AG20443 (cell line): ENCODE measurements at places on chromosomes 16 and 17.
A peak's percentile ranks its signal among the peaks of the same experiment; 100 is the strongest.

- no peak for DNase-seq
Measured at GRCh38 chr17:41263212-41263611, 2.0 kb upstream of the KRTAP9-6 start.

DNA sequence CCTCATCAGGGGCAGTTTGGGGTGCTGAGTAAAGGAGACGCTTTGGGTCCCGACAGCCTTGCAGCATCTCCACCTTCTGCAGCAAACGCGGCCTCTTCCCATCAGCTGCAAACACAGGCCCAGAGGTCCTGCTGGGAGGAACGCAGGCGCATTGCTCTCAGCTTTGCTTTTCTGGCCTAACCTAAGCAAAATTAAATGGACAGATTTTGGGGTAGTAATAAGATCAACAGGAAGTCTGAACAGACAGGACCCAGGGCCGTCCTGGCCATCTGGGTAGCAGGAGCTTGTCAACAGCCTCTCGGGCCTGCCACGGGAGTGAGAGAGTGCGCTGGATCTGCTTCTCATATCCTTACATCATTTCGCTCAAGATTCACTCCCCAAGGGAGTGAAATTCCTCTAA lies 7.2 kb downstream of the NUBP1 start:
- DNase-seq: no peak

- DNase-seq: peak; percentile 92
Measured at GRCh38 chr16:75254359-75254837, 3.0 kb upstream of the BCAR1 start.

- DNase-seq: no peak
Measured at GRCh38 chr16:13988038-13988437, 68.1 kb downstream of the ERCC4 start.

- no peak for DNase-seq
Measured at GRCh38 chr16:9992441-9992840, 189.8 kb downstream of the GRIN2A start.

DNA sequence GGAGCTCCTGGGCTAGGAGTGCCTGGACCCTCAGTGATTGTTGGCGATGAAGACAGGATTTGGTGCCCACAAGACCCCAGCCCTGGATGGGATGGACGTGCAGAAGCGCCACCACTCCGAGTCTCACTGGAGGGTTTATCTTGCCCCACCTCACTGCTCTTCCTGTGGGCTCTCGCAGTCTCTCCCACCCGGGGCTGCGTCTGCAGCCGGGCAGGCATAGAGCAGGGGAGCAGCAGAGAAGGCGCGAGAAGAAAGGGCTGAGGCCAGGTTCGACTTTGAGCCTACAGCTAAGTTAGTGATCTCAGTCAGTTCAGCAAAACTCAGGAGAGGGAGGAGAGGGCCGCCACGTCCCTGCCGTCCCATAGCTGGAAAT lies 6.6 kb downstream of the UBE2I start:
- no peak for DNase-seq

DNA sequence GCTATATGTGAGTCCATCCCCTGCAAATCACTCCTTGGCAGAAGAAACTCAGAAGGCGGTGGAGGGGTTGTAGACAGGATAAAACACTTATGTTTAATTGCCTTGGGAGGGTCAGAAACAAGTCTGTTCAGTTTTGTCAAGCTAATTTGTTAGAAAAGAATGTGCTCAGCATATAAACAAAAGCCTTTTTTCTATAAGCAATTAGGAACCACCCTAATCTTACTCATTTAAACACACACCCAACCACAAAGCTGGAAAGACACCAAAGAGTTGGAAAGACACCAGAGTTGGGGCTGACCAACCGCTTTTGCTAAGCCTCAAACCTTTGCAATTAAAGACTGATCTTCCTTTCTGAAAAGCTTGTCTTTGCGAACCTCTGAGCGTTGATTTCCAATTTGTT lies 439.2 kb upstream of the ERCC4 start:
- DNase-seq: no peak

DNA sequence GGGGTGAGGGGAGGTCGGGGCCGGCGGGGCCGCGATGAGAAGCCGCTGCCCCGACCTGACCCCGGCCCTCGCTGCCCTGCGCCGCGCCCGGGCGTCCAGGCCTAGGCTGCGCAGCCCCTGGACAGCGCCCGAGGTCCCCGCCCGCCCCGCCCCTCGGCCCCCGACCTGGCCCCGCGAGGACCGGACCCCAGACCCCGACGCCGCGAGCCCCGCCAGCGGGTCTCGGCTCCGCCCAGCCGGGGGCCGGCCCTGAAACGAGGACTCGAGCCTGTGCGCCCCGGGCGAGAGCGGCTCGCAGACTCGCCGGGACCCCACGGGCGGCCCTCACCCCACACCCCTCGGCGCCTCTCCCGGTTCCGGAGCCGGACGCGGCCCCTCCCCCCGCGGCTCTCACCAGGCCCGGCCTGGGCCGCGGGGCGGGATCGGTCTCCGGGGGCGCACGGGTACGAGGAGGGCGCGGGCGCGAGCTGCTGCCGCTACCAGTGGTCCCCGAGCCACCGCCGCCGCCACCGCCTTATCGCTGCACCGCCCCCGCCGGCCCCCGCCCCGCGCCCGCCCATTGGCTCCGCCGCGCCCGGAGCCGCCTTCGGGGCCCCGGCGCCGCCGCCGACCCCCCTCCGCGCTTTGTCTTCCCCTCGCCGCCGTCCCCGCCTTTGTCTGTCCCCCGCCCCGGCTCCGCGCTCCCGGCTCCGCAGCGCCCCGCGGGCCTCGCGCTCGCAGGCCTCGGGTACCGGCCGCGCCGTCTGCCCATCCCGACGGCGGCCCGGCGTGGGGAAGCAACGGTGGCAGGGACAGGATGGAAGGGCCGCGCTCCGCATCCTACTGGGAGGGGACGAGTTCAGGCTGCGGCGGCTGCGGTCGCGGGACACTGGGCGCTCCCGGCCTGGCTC lies at the start of gene LIMD2:
Gene LIMD2 (minus strand): TSS at position 488 of the 890 bp plus-strand sequence. CDS start 827 bp downstream, outside the sequence.
- peak; percentile 74 for DNase-seq

- DNase-seq: no peak
Measured at GRCh38 chr17:44045486-44045885, 21.0 kb downstream of the LSM12 start.

- DNase-seq: no peak
Measured at GRCh38 chr17:37742762-37743611, 1.9 kb downstream of the HNF1B start.

GRCh38 chr17:73503560-73503959 lies 140.7 kb downstream of the SDK2 start:
- DNase-seq: no peak

- DNase-seq: no peak
Measured at GRCh38 chr17:35906926-35907637, 23.5 kb downstream of the RDM1 start.

GRCh38 chr17:1898332-1898731 lies 68.5 kb downstream of the RPA1 start:
- DNase-seq: no peak

DNA sequence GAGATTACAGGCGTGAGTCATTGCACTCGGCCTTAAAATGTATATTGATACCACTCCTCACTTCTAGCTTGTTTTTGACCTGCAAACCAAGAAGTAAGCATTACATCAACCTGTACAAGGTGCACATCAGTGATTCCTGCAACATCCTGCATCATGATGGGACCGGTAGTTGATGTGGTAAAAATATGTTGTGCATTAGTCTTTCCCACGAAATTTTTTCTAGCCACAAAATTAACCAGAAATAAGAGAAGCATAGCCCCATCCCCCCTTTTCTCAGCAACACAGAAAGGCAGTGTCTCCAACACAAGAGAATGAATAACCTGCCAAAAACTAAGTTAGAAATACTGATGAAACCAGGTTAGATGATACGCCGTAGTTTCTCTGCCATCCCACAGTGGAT lies 21.1 kb upstream of the NSMCE1 start:
- DNase-seq: no peak

- no peak for DNase-seq
Measured at GRCh38 chr17:18877104-18877645, 19.2 kb downstream of the PRPSAP2 start.

DNA sequence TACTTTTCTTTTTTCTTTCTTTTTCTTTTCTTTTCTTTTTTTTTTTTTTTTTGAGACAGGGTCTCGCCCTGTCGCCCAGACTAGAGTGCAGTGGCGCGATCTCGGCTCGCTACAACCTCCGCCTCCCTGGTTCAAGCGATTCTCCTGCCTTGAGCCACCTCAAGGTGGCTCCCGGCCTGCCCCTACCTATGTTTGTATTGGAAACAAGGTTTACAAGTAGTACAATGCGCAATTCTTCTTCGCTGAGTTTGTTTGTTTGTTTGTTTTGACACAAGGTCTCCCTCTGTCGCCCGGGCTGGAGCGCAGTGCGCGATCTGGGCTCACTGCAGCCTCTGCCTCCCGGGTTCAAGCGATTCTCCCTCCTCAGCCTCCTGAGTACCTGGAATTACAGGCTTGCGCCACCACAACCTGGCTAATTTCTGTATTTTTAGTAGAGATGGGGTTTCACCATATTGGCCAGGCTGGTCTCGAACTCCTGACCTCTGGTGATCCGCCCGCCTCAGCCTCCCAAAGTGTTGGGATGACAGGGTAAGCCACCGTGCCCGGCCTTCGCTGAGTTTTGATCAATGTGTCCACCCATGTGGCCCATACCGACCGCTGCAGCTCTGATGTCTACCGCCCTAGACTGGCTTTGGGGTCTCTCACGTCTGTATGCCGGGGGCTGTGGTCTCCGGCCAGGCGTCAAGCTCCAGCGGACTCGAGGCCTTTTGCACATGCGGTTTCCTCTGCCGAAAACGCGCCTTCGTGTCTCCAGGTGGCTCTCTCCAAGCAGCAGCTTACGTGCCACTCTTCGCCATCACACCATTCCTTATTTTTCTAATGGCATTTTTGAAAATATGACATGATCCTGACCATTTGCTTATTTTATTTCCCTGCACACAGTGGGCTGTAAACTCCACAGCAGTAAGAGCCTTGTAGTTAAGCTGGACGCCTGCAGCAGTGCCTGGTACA lies 1.1 kb upstream of the YBX2 start:
- no peak for DNase-seq

- DNase-seq: peak; percentile 69
Measured at GRCh38 chr16:75653922-75654321, 6.3 kb downstream of the TERF2IP start.

DNA sequence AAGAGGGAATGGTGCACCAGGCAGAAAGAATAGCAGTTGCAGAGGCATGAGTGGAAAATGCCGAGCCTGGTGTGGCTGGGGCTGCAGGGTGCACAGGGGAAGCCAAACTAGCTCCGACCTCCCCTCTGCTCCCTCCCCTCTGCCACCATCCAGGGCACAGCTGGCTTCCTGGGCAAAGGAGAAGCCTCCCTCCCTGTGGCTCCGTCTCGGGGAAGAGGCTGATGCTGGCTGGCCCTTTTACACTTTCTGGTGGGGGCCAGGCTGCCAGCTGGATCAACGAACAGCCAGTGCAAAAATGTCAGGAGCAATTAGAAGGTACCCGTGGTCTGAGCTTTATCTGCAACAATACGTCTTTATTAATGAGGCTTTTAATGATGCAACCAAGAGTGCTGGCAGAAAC lies 37.1 kb upstream of the KCNJ12 start:
- no peak for DNase-seq

- DNase-seq: peak; percentile 64
Measured at GRCh38 chr16:83336603-83337002, 471.2 kb upstream of the HSBP1 start.

- DNase-seq: no peak
Measured at GRCh38 chr17:27485716-27486495, 29.7 kb downstream of the KSR1 start.

GRCh38 chr17:27376637-27377547 lies 79.4 kb upstream of the KSR1 start:
- no peak for DNase-seq

- DNase-seq: no peak
Measured at GRCh38 chr16:65490286-65490685, 368.4 kb upstream of the CDH11 start.

- DNase-seq: no peak
Measured at GRCh38 chr16:75310541-75310940, 59.1 kb upstream of the BCAR1 start.

DNA sequence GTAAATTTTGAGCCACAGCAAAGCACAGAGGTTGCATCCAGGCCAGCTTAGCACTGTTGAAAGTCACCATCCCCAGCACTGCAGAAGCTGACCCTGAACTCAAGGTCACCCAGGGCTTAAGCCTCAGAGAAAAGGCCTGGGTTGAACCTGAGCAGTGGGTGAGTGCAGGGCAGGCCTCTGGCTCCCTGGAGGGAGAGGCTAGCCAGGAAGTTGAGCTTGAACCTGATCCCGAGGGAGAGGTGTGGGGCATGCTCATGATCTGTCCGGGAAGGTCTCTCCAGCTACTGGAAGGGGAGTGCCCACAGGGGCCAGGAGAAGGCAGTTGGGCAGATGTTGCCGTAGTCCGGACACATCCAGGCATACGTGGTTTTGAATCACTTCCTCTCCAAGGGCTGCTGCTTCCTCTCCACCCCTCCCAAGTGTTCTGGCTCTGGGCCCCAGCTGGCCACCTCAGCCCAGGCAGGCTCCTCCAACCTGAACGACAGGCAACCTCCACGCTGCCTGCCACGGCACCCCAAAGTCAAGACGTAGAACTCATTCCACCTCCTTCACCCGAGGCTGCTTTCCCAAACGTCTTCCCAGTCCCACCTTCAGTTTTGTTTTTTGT lies 18.4 kb downstream of the CARHSP1 start:
- DNase-seq: peak; percentile 78

DNA sequence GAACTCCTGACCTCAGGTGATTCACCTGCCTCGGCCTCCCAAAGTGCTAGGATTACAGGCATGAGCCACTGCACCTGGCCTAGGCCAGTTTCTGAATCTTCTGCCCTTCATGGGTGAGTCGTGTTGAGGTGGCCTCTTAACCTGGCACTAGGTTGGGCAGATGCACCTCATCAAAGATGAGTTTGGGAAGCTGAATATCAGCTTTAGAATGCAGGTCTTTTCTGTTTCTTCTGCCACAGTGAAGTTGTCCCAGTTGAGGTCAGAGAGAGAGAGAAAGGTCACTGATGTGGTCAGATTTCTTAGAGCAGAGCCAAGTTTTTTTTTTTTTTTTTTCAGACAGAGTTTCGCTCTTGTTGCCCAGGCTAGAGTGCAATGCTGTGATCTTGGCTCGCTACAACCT lies 111.3 kb upstream of the WSCD1 start:
- no peak for DNase-seq
